CD4-positive, alpha-beta T cell treated with Interleukin-21 for 1 hour (primary cell): ENCODE measurements at places on chromosomes 11 and 22.

DNA sequence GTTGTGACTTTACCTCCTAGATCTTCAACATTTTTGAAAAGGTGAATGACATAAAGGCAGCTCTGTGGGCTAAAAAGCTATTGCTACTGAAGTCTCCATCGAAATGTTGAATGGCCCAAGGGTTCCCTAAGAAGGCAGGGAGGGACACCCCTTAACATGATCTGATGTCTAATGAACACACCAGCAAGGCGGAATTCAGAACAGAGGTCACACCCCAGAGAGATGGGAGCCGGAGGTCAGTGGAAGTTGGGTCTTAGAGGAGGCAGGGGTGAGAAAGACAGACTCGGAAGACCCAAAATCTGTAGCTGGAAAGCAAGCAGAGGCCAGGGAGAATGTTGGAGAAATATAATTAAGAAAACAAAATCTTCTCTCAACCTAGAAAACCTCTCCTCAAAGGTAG lies 79.0 kb downstream of the TRIM29 start:
- DNase-seq = no peak

DNA sequence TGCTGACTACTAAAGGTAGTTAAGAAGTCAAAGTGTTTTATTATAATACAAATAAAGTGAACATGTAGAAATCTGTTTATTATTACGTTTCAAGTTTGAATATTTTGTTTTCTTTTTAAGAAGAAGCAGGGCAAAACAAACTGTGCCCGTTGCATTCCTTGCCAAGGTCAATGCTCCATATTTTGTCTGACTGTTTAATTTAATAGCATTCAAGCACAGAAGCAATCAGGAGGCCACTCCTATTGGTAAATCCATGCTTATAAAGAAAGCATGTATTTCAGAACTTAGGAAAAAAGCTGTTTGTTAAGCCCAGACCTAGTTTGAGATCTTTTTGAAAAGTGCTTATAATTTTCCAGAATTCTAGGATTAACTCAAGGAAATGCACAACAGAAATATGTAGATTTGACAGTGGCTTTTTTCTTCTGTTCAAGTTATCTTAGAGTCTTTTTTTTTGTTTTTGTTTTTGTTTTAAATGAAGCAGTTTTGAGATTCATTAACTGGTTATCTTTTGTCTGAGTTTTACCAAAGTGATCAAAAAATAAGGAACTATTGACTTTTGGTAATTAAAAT lies 51.7 kb downstream of the ARHGAP42 start:
- DNase-seq = no peak

GRCh38 chr11:65879617-65880016 lies at the start of gene CTSW:
Gene CTSW (plus strand): TSS chr11:65879837. CDS start chr11:65879855, 18 bp downstream.
- DNase-seq = peak; percentile 70

DNA sequence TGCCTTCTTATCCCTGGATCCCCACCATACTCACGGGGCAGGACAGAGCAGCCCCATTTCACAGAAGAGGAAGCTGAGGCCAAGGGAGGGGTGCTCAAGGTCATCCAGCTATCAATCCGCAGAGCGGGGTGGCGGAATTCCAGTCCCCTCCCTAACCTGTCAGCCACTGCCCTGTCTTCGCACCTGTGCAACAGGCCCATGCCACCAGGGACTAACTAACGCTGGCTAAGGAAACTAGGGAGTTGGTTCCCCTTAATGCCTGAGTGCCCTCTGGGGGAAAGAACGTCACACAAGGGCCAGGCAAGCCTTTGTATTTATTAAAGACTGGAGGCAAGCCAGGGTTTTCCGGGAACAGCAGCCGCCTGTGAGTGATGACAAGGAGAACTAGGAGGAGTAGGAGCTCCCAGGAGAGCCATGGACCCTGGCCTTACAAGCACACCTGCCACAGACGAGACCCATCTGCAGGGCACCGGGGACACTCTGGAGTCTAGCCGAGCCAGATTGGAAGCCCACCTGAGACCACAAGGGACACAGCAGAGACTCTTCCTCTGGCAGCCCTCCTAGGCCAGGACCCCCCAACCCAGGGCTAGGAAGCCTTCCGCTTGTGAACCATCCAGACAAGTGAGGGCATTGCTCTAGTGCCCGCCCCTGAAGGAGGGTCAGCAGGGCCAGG lies 64.4 kb downstream of the MYH9 start:
- DNase-seq = no peak

DNA sequence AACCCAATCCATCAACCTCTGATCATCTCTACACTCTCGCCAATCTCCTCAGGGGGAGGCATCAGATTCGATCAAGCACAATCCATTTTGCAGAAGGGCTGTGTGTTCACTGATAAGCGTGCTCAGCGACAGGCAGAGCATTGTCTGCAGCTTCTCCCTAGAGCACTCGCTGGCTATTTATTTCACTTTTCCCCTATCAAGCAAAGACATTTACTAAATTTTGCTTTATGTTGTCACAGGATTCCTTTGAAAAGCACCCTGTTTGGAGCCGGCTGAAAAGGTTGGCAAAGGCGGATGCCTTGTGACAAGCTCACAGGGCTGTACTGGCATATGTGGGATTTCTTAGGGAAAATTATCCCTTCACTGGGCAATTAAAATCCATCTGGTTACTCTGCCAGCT lies 1381.5 kb upstream of the TENM4 start:
- no peak for DNase-seq

DNA sequence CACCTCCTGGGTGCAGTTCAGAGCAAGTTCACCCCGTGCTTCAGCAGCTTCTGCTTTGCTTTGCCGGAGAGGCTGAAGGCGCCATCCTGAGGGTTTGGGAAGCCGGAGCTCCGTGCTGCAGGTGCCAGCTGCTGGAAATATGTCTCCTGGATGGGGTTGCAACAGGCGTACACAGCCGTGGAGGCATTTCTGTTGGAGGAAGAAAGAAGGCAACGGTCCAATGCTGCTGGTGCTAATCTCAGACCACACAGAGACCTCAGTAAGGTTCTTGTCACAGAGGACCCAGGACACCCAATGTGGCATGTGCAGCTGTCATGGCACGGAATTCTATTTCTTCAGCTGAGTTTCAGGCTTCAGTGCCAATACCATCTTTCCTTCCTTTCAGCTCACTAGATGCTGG lies 24.2 kb downstream of the ASPHD2 start:
- no peak for DNase-seq

- DNase-seq = no peak
Measured at GRCh38 chr11:36431429-36432092, 78.5 kb downstream of the TRAF6 start.

- peak; percentile 61 for DNase-seq
Measured at GRCh38 chr11:15208378-15209222, 93.9 kb downstream of the INSC start.

- DNase-seq = no peak
Measured at GRCh38 chr22:38243007-38243765, 29.6 kb downstream of the TMEM184B start.

DNA sequence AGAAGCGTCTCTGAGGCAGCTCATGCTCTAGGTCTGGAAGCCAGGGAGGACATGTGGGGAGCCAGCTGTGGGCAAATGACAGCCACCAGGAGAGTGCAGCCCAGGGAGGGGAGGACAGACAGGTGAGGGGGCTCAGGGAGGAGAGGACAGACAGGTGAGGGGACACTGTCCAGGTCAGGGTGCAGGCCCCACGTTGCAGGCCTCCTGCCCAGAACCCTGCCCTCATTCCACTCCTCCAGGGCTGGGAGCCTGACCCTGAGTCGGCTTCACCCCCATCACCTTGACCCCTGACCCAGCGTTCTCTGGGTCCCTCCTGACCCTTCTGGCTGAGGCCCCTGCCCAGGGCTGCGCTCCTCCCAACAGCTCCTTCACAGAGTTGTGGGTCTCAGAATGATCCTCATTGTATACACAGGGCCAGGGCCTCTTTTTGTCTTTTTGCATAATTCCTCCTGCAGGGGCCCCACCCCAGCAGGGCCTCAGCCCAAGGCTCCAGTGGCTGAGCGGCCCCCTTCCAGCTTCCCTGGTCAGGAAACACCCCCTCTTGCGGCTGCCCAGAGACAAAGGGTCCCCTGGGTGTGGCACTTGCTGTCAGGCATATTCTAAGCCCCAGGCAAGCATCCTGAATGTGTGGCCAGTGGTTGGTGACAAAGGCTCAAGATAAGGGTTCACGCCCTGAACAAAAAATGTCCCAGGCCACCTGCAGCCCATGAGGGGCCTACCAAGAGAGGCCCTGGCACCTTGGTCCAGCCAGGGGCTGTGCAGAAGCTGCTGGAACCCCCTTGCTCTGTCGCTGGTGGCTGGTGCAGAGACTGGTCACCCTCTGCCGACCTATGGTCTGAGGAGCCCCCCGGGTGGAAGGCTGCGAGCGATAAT lies 853.0 kb downstream of the BRD1 start:
- no peak for DNase-seq

- DNase-seq = no peak
Measured at GRCh38 chr11:31535479-31535878, 25.9 kb downstream of the ELP4 start.

- DNase-seq = no peak
Measured at GRCh38 chr22:45238957-45239680, 1.6 kb downstream of the KIAA0930 start.

DNA sequence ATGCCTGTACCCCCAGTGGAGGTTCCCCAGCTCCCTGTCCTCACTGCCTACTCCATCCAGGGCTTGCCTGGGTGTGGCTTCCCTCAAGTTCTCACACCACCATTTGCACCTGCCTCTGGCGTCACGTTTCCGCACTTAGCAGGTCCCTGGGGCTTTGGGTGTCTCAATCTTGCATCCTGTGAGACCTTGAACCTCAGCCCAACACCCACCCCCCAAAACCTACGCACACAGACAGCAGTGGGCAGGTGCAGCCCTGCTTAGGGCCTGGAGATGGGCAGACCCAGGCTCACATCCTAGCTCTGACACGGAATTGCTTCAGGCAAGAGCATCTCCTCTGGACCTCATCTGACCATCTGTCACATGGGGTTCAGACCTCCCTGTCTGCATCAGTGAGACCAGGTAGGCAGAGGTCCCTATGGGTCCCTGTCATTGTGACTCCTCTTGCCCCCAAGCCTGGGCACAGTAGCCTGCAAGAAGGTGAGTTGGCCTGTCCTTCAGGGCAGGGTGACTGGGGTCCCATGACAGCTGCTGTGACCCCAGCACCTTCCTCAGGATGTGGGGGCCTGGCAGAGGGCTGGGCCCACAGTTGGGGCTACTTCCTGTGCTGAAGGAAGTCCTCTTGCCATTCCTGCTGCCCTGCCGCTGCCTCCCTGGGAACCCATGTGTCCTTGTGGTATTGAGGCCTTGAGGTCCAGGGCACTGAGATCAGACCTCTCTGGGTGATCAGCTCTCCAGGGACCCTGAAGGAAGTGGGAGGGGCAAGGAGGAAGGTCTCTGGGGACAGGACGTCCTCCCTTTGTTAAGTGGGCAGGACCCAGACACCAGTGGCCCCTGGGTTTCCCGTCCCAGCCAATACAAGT lies 2.0 kb downstream of the SIPA1 start:
- peak; percentile 89 for DNase-seq

DNA sequence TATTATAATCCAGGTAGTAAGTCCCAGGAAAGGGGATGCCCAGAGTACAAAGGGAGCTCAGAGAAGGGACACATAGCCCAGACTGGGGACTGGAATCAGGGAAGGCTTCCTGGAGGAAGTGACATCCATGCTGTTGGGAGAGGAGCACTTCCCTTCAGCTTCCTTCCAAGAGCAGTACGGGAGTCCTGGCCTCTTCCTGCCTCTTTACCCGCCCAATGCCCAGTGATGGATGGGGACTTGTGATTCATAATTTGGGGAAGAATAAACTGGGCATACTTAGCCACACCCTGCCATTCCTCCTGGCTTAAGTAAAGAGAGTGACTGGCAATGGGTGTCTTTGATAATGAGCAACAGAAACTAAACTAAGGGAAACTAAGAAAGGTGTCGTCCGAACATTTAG lies 11.5 kb downstream of the C11orf91 start:
- no peak for DNase-seq

GRCh38 chr22:21970800-21971617 lies 11.6 kb downstream of the TOP3B start:
- DNase-seq = no peak

- DNase-seq = no peak
Measured at GRCh38 chr11:120510406-120511115, 987 bp upstream of the GRIK4 start.

DNA sequence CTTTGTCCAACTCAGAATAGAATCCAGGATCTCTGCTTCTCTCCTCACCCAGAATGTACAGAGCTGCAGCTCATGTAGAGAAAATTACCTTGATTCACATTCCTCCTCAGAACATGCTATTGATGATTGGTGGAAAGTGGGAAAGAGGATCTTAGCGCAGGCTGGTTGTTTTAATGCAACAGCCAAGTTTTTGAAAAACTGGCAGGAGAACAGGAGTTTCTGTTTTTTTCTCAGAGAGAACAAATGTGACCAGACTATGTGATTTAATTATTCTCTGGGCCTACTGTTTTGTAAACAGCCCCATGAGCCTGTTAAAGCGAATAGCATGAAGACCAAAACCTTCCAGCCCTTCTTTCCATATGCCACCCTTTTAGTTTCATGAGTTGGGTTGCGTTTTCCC lies 19.1 kb upstream of the IL18BP start:
- no peak for DNase-seq

- peak; percentile 77 for DNase-seq
Measured at GRCh38 chr11:35144136-35144741, 5.3 kb downstream of the CD44 start.

GRCh38 chr22:46915950-46916730 lies 153.7 kb downstream of the TBC1D22A start:
- DNase-seq = no peak

DNA sequence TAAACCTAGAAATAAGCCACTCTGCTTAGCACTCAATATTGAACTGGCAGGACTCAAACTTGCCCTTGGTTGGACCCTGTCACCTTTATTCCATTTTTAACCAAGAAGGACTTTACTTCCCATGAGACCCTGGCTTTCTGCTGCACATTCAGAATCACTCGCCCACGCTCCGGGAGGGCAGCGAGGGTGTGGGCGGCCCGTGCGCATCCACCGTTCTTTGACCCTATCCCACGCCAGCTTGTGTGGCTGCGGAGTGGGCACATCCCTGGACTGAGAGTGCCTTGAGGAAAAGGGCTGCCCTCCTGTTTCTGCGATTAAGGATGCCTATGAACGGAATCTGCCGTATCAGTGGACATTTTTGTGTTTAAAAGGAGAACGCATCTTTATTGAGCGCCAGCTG lies 39.6 kb downstream of the TRIM44 start:
- DNase-seq = no peak

GRCh38 chr11:124108156-124108555 lies 7.1 kb upstream of the VWA5A start:
- DNase-seq = no peak

GRCh38 chr11:123392431-123392830 lies 37.6 kb upstream of the GRAMD1B start:
- no peak for DNase-seq

GRCh38 chr11:131295986-131296385 lies 74.4 kb upstream of the NTM start:
- DNase-seq = no peak

GRCh38 chr22:45008186-45008681 lies 1.6 kb downstream of the PHF21B start:
- DNase-seq = no peak
